ENCODE measurements at places on chromosomes 1 and 21. TPM values are rescaled to one million over a fixed set of nuclear protein-coding genes. Genes with fewer than 3 reads are reported as not detected.

LMX1A gene
- total RNA-seq, result not detected

HORMAD1 gene
- not detected for total RNA-seq

FBLIM1 gene
- total RNA-seq, result 466 TPM

ATF3 gene
- total RNA-seq, result 1.4 TPM

PADI4 gene
- total RNA-seq, result not detected
